ENCODE measurements at places on chromosomes 3 and 15. TPM values are rescaled to one million over a fixed set of nuclear protein-coding genes. Genes with fewer than 3 reads are reported as not detected.

- no peak for DNase-seq
These were observed 331.4 kb upstream of the AZI2 start for GRCh38 chr3:28680050-28680449.

GRCh38 chr3:54157860-54158259, 35.5 kb downstream of the CACNA2D3 start:
- DNase-seq = no peak

- no peak for DNase-seq
These were observed 11.3 kb upstream of the THRB start for GRCh38 chr3:24505691-24506550.

- peak; percentile 42 for DNase-seq
These were observed 397.8 kb downstream of the IGSF11 start for GRCh38 chr3:118636841-118637240.

DNA sequence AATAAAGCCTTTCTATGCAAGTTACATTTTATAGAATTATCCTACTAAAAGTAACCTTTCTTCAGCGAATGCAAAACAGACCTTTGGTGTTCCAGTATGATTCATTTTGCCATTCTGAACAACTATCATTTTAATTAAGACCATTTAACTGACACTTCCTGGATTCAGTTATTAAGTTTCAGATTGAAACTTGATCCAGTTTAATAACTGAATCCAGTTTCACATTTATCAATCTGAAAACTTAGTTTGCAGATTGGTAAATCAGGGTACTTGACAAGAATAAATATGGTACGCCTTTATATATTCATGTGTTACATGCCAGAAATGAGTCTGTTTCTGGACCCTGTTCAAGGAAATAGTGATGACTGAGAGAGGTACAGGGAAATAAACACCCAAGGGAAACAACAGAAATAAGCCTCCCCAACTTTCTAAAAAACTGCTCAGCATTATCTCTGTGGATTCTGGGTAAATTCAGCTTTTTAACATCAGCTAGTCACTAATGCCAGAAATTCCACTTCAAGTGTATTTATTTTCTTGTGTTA, 23.3 kb upstream of the NFKBIZ start:
- DNase-seq = no peak

- DNase-seq = no peak
These were observed 656.6 kb upstream of the ADAMTS9 start for GRCh38 chr3:65344444-65344843.

- no peak for DNase-seq
These were observed 67.0 kb downstream of the MCTP2 start for GRCh38 chr15:94298364-94298763.

- no peak for DNase-seq
These were observed 157.6 kb downstream of the NFKBIZ start for GRCh38 chr3:102006812-102007485.

- DNase-seq = peak; percentile 87
These were observed 11.0 kb upstream of the CAMKV start for GRCh38 chr3:49880581-49881315.

DNA sequence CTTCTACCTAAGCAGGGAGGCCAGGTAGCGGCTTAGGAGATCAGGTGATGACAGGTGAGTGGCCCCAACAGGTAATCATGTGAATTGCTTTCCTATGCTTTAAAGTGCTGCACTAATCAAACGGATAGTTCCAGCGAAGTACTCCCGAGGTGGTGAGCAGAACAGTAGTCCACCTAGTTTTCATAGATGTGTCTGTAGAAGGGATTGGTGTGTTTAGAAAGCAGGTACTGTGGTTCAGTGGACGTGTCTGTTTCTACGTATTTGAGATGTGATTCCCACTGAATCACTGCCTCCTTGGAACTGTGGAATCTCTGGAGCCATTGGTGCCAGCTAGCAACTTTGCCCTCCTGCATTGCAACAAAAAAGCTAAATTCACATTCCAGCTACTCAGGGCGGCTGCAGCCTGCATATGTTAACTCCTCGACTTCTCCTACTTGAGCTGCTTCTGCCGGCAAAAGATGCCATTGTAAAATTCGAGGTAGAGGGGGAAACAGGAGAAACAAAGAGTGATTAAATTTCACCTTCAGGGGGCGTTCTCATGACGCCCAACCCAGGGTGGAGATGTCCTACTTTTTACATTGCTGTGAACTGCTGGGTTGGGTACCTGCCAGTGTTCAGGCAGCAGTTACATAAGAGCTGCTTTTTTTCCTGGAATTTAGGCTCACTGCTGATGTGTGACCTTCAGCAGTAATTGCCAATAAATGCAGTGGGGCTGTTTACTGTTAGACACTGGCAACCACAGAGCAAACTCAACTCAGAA, 227.3 kb downstream of the ITPR1 start:
- peak; percentile 67 for DNase-seq

DNA sequence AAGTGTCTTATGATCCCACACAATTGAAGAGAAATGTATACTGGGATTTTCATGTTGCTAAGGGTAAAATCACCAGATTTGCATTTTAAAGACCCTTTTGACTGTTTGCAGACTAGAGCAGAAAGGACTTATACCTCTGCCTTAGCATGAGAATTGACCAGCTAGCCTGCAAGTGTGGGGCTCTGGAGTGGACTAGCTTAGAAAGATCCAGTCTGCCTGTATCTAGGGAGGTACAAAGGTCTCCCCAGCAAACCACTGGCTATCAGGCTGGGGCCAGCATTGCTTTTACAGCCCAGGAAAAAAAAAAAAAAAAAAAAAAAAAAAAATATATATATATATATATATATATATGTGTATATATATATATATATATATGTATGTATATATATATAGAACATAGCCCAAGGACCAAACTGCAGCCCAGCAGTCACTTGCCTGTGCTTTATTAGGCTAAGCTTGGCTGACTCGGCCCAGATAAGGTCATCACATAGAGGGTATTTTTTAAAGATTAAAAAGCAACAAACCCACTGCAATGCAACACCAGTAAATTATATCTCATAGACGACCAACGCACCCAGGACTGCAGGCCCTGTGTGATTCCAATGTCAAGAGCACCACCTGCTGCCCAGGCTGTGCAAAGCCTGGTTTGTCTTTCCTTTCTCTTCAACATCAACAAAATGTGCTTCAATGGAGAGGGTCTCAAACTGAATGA, 63.7 kb downstream of the DCLK3 start:
- DNase-seq = peak; percentile 74

DNA sequence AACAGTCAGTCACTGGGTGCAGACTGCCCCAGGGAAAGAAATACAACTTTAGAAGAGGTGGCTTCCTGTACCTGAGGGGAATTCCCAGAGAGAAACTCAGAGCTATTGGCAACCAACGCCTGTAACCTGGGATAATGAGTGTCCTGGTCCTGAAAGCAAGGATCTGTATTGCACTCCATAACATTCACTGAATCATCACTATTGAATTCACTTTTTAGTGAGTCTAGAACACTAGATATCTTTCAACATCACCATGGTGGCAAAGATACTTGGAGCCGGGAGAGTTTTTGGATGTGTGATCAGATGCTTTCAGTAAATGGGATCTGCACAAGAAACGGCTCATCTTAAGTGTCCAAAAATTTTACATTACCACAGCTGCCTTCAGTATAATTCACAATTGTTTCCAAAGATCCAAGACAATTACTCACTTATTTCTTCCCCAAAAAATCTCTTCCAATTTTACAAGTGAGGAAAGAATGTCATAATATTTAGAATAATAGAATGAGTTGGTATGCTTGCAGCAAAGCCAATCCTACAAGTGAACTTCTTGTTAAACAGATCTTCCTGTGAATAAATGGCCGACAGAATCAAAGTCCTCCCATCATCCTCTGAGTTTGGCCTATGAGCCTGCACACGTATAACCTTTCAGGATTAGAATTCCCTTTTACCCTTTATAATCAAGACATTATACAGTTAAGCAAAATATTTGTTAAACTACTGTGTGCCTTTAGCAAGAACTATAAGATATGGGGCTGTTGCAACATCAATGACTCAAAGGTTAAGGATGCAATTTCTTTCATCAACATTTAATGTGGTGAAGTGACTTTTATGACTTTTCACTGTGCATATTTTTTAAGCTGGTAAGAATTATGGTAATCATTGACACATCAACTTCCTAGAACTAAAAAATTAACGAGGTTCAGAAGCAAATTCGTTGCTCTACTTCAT, 243.3 kb upstream of the COL8A1 start:
- DNase-seq = no peak

- DNase-seq = no peak
These were observed 164.7 kb downstream of the SV2B start for GRCh38 chr15:91264651-91265351.

- peak; percentile 91 for DNase-seq
These were observed 4.0 kb downstream of the SOX2 start for GRCh38 chr3:181715571-181716340.

DNA sequence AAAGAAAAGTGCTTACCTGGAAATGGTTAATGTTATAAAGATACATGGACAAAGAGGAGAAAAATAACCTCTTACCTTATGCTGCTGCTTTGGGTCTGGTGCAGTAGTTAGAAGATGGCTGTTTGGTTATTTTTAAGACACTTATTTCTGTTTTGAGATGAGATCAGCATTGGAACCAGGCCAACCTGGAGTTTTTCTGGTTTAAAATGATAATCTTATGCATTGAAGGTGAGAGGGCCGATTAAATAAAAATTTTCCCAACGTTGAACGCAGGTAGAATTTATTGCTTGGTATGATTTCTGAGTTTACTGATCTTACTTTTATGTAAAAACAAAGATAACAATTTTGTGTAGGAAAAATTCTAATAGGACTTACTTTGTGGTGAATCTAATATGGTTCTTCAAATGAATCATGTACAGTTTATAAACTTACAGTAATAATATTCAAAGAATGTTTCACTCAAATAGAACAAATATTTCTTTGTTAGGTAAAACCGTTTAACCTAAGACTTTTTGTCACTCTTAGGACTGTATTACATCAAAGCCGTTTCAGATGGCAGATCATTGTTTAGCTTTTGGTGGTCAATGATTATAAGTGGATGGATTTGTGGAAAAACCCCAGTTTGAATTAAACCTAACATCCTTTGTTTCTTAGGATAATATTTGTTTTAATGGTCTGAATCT, 14.9 kb downstream of the UBE2E2 start:
- DNase-seq = no peak

DNA sequence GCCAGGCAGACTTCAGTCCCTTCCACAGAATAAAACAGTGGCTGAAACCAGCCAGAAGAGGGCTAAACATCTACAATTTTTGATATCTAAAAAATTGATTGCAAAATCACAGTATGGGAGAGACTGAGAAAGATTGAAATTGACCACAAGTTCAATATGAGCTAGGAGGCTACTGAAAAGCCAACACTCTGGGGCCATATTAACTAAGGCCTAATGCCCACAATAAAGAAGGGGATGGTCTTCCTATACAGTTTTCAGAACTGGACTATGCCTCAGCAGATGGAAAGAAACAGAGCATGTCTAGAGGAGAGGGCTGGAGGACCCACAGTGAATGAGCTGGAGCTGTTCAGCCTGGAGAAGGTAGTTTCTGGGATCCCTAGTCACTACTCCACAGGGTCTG, 53.2 kb downstream of the WNT7A start:
- DNase-seq = no peak

- DNase-seq = no peak
These were observed 91.6 kb downstream of the MESD start for GRCh38 chr15:80898040-80898439.

- no peak for DNase-seq
These were observed 479.4 kb downstream of the NTRK3 start for GRCh38 chr15:87777054-87777561.

GRCh38 chr15:36653851-36654250, 74.4 kb downstream of the CDIN1 start:
- DNase-seq = no peak

Gene HYPK
- 8.3 TPM for total RNA-seq

Gene BTLA
- total RNA-seq = 3.9 TPM

Gene TBC1D2B
- 11.7 TPM for total RNA-seq

Gene GABRB3
- total RNA-seq = 8.8 TPM

Gene RARB
- total RNA-seq = 1.4 TPM

Data from neural progenitor cell (in vitro differentiated cells).